Activated CD8-positive, alpha-beta memory T cell treated with anti-CD3 and anti-CD28 coated beads for 24 hours (primary cell): ENCODE measurements at places on chromosomes 2 and 18.

- no peak for DNase-seq
These were observed 79.4 kb upstream of the FOSL2 start for GRCh38 chr2:28313220-28313784.

GRCh38 chr18:3350566-3351527 lies 88.9 kb downstream of the MYL12B start:
- no peak for DNase-seq

DNA sequence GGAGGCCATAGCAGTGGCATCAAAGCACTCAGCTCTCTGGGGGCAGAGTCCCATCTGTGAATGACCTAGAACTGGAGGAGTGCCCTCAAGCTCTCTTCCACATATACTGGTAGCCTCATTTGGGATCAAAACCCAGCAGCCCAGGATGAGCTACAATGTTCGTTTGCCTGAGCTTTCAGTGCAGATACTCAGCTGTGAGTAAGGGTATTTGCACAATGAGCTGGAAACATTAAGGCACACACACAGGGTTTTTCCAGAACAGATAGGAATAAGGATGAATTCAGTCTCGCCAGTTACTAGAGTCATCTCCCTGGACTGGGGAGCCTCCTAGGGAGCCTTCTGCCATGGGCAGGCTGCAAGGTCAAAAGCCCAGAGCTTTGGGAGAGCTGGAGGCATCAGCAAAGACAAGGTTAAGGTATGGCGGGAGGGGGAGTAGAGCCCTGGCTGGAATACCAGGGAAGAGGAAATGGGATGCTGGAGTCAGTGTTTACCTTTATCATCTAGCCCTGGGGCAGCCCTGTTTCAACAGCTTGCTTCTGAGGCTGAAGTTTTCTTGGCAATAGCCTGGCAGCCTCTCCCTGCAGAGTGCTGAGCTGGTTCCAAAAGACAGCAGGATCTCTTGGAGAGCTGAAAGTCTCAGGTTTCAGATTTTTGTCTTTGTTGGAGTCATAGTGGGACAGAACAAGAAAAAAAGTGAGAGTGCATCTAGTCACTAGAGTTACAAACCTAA lies 187.7 kb downstream of the LOXHD1 start:
- no peak for DNase-seq

- DNase-seq: no peak
These were observed 463.2 kb downstream of the CDH2 start for GRCh38 chr18:27713738-27714095.

- no peak for DNase-seq
These were observed 226.9 kb downstream of the MYO3B start for GRCh38 chr2:170404846-170405245.

GRCh38 chr2:232385660-232386489 lies 7.3 kb downstream of the ALPP start:
- no peak for DNase-seq

DNA sequence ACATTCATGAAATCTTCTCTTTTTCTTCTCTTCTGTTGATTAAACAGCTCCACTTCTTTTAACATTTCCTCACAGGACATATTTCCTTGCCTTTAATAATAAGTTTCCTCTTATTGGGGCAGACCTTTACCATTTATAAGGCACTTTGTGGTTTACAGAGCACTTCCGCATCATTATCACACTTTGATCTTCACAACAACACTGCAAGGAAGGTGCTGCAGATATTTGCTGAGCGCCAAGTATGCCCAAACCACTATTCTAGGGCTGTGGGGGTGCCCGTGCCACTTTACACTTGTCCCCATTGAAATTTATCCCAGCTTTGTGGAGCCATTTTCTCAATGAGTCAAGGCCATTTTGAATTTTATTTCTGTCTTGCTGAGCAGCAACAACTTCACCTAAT lies 246.6 kb downstream of the SS18 start:
- DNase-seq: no peak

DNA sequence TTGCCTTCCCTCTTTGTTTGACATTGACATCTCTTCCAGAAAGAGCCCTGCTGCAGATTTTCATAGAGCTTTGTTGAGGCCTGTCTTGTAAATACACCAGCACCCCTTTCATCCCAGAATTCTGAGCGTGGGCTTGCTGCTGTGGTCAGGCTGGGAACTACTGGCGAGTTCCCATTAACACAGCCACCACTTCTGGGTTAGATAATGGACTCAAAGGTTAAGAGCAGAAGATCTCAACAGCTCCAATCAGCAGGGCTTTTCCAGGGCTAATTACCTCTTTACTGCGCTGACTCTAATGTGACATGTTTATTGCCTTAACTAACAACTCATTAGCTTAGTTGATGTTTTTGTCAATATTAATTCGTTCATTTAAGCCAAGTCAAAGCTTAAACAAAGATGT lies 235.9 kb upstream of the BOD1L2 start:
- no peak for DNase-seq

GRCh38 chr18:68414407-68414806 lies 300.5 kb downstream of the TMX3 start:
- DNase-seq: no peak

GRCh38 chr18:26546170-26546874 lies 2.0 kb downstream of the KCTD1 start:
- DNase-seq: no peak

GRCh38 chr2:67645280-67646138 lies 248.4 kb downstream of the ETAA1 start:
- DNase-seq: no peak

DNA sequence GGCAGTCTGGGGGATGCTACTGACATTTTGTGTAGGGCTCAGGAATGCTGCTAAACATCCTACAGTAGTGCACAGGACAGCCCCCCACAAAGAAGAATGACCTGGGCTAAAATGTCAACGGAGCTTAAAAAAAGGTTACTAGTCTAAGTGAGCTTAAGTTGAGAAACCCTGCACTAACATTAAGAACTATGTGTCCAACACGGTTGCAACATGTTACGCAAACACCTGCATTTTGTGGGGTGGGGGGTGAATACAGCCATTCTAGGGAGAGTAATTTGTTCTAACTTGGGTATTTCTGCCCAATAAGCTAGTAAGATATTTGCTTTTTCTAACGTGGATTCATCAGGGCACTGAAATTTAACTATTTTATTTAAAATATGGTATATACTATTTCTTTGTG lies 57.9 kb downstream of the SLC8A1 start:
- DNase-seq: no peak

DNA sequence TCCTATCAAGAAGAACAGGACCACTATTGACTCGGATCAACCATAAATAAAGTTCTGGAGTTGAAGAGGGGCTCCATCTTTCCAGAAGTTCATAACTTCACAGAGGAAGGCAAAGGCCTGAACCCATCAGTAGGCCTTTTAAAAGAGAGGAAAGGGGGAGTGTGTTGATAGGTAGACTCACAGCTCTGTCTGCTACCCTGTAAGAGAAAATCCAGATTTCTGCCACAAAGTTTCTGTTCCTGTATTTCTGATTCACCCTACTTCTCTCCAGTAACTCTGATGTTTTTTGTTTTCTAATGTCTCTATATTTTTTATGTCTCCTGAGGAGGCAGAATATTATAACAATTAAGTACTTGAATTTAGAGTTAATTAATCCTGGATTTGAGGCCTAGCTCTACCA lies 564.0 kb downstream of the TNS1 start:
- no peak for DNase-seq

GRCh38 chr2:110828330-110828729 lies 96.0 kb downstream of the ACOXL start:
- DNase-seq: no peak

- no peak for DNase-seq
These were observed 20.2 kb upstream of the TUBB6 start for GRCh38 chr18:12287684-12288402.

GRCh38 chr2:238841542-238842164 lies 6.2 kb upstream of the TWIST2 start:
- DNase-seq: no peak

- no peak for DNase-seq
These were observed 360.4 kb upstream of the ZC3H15 start for GRCh38 chr2:186125625-186126024.
